ENCODE measurements at places on chromosomes 16 and 17.

DNA sequence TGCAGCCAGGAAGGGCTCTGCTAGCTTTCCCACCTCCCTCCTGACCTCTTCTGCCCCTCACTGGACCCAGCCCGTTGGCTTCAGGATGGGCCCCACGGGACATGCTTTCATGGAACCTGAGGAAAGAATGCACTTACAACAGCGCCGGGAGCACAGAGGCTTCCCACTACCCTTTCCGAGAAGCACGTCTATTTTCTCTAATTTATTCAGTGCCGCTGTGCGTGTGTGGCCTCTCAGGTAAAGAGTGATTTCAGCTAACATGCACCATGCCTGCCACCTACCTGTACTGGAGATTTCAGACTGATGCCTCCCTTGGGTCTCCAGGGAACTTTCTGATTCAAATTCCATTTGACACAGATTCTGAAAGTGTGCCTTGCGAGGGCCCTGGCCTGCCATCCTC lies 140.1 kb downstream of the CYLD start:
- DNase-seq, result no peak

- DNase-seq, result no peak
Observed at GRCh38 chr17:17042851-17043460, 699 bp downstream of the MPRIP start.

DNA sequence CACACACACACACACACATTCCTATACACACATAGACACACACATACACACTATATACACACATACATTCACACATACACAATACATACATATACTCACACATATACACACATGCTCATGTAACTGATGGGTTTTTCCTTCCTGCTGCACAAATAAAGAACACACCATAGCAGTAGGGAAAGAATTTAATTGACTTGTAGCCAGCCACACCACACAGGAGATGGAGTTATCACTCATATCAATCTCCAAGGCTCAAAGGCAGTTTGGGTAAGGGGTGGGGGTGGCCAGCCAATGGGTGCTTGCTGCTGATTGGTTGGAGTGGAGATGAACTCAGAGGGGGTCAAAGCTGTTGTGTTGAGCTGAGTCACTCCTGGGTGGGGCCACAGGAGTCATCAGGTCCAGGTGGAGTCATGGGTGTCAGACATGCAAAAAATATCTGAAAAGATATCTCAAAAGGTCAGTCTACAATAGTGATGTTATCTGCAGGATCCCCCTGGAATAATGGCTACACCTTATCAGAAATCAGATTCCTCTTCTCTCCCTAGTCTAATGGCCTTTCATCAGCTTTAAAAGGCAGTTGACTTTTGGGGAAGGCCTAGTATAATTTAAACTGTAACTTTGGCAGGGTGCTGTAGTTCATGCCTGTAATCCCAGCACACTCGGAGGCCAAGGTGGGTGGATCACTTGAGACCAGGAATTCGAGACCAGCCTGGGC lies 46.1 kb downstream of the WSB1 start:
- DNase-seq, result no peak

DNA sequence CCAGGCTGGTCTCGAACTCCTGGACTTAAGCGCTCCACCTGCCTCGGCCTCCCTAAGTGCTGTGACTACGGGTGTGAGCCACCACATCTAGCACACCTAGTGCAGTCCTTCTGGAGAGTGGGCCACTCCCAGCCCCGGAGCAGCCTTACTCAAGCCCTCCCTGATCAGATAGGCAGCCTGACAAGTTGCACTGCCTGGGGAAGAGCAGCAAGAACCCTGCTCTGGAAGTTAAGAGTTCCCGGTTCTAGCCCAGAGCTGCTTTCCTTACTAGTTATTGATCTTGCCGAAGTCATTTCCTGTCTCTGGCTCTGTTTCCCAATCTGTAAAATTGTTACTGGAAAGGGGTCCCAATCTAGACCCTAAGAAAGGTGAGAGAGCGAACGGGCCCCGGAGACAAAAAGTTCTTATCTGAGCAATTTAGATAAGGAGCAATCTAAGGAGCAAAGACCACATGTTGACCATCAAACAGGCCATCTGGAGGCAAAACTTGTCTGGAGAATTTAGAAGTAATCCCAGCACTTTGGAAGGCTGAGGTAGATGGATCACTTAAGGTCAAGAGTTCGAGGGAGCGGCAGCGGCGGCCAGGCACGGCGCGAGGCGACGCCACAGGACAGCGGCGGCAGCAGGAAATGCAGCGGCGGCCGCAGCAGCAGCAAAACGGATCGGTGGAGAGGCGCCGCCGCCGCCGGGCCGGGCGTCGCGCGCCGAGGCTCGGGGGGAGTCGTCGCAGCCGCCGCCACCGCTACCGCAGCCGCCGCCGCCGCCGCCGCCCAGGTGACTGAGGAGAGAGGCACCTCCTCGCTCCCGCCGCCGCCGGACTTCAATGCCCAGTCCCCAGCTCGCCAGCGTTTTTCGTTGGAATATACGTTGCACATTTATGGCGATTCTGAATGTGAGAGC lies 4.3 kb upstream of the NAGLU start:
- no peak for DNase-seq

DNA sequence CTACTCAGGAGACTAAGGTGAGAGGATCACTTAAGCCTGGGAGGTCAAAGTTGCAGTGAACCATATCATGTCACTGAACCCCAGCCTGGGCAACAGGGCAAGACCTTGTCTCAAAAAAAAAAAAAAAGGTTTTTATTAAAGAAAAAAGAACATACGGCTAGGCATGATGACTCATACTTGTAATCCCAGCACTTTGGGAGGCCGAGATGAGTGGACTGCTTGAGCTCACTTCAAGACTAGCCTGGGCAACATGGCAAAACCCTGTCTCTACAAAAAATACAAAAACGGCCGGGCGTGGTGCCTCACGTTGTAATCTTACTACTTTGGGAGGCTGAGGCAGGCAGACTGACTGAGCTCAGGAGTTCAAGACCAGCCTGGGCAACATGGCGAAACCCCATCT lies 38.4 kb downstream of the RANBP10 start:
- no peak for DNase-seq

GRCh38 chr17:75514299-75514918 lies 928 bp downstream of the CASKIN2 start:
- no peak for DNase-seq

- DNase-seq, result no peak
Observed at GRCh38 chr17:19345067-19345460, 17.5 kb downstream of the B9D1 start.

GRCh38 chr17:1190751-1191331 lies 11.1 kb upstream of the ABR start:
- DNase-seq, result no peak

- DNase-seq, result no peak
Observed at GRCh38 chr16:81636298-81636993, 142.6 kb upstream of the PLCG2 start.

GRCh38 chr17:49494399-49494985 lies 601 bp upstream of the NGFR start:
- DNase-seq, result no peak

- DNase-seq, result no peak
Observed at GRCh38 chr17:81461607-81462500, 50.7 kb downstream of the ACTG1 start.

- DNase-seq, result no peak
Observed at GRCh38 chr17:30346221-30346795, 12.5 kb upstream of the TMIGD1 start.

GRCh38 chr16:82481455-82481854 lies 145.3 kb upstream of the CDH13 start:
- no peak for DNase-seq

Data from heart right ventricle (tissue), 16 donors.